Lung (tissue), 17 donors: ENCODE measurements at places on chromosomes 1 and 21.

DNA sequence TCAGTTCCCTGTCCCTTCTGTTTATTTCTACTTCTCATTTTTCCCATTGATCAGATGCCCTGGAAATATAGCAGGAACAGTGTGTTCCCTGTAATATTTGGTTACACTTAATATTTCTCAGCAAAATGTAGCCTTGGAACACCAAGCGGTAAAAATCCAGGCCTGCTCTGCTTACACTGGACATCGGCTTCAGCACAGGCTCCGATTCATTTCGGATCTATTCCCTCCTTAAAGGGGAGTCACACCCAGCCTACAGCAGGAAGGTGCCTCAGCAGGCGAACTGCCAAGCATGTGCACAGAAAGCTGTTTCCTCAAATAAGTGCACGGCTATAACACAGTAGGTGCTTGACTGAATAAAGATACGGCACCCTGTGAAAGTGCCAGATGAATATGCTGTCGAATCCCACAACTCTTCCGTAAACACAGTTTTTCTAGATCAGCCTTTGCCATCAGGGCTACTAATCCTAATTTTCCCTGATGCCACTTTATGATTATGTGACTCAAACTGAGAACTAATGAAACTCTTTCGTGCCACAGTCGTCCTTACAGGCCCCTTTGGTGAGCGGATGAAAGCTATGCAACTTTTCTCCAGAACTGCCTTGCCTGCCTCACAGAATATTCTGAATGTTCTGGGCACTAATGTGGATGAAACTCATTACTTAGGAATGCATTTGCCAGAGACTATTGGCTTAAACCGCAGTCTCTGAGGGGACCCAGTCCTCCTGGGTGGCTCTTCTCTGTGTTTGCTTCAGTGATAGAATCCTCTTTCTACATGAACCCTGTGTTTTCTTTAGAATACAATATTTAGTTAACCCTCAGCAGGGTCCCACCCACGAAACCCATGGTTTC lies 275.5 kb upstream of the RUNX1 start:
- no peak for DNase-seq

DNA sequence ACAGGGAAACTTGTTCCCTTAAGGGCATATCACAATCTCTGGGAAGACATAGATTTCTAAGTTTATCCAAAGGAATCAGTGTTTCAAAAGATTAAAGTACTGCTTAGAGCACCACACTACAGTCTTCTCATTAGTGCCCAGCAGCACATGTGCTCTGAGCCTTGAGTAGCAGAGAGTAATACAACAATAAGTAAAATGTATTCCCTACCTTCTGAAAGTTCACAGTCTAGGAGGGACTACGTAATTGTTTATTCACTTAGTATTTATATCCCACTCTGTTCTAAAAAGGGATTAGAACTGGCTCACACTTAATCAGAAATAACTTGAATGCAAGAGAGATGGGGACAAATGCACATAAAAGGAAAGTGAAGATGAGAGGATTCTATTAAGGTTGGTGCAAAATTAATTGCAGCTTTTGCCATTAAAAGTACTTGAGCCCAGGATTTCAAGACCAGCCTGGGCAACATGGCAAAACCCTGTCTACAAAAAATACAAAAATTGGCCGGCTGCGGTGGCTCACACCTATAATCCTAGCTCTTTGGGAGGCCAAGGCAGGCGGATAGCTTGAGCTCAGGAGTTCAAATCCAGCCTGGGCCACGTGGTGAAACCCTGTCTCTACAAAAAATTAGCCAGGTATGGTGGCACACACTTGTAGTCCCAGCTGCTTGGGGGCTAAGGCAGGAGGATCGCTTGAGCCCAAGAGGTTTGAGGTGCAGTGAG lies 9.0 kb downstream of the SYNC start:
- DNase-seq: peak; percentile 18

- DNase-seq: peak; percentile 3
Measured at GRCh38 chr1:58340185-58340584, 206.3 kb downstream of the OMA1 start.

GRCh38 chr1:207155028-207155427 lies 51.0 kb downstream of the C4BPA start:
- no peak for DNase-seq

- DNase-seq: no peak
Measured at GRCh38 chr21:31064803-31065202, 26.5 kb upstream of the KRTAP19-8 start.

DNA sequence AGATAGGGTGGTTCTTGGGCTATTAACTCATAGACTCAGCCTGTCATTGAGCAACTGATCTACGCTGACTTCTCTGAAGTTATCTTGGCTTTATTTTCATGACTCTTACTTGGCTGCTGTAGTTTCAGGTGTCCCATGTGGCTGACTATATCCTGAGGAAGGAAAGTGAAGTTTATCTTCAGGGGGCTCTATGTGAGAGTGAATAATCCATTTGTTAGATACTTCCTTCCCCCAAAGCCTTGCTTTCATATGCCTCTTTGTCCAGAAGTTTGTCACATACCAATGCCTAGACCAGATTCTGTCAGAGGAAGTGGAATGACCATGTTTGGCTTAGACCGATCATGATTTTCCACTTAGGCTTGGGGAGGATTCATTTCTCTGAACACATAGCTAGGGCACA lies 27.9 kb upstream of the C1orf87 start:
- DNase-seq: no peak

DNA sequence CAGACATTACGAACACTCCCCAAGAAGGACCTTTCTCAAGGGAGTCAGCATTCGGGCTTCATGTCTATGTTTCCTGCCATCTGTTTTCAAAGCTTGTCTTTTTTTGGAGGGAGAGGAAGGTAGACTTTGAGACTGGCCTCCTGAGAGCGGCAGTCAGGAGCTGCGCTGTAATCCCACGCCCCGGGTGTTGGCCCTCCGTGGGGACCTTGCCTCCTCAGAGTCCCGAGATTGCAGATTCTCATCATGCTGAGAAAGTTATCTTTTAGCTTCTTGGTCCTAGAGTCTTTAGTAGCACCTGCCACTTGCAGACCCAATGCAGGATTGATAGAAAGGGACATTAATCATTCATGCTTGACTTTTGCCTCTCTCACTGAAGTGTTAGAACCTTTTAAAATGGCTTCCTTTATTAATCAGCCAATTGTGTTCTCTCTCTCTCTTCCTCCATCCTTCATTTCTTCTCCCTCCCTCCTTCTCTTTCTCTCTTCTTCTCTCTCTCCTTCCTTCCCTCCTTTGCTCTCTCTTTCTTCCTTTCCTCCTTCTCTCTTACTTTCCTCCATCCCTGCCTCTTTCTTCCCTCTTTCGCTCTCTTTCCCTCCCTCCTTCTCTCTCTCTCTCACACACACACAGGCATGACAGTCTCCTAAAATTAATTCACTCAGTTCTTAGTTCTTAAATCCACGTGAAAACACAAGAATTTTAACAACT lies 25.2 kb upstream of the GNPAT start:
- DNase-seq: no peak

DNA sequence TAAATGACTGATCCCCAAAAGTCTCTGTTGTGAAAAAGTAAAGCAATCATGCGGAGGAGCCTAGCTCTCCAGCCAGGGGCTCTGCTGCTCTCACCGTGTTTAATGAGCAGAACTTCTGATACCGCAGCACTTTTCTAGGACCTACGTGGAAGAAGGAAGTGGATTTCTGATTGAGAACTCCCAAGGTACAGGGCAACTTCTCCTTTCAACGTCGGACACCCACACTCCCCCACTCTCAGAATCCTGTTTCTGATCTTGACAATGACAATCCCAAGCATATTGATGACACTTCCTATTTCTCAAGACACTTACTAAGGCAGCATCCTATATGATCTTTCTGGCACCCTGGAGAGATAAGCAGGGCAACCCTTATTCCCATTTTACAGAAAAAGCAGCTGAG lies 78.4 kb downstream of the PROX1 start:
- DNase-seq: no peak

DNA sequence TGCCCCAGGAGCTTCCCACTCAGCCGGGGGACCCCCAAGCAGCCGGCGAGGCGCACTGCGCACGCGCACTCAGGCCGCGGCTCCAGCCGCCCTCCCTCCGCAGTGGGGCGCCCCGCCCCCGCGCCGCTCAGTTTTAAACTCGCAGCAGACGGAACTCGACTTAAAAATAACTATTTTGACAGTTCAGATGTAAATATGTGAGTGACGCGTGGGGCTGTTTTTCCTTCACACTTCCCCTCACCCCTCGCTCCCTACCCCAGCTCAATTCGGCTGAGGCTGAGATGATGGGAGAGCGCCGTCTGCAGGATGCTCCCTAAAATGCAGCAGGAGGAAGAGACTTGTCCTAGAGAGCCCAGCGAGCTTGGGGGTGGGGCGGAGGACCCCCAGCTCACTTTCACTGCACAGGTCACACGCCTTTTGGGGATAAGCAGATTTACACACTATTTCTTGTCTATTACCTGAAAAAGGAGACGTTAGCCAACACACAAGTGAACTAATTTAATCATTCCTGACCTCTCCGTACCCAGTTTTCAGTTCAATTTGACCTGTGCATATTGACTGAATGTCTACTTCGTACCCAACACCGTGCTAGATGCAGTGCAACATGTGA lies 8.9 kb upstream of the LEMD1 start:
- DNase-seq: peak; percentile 79

DNA sequence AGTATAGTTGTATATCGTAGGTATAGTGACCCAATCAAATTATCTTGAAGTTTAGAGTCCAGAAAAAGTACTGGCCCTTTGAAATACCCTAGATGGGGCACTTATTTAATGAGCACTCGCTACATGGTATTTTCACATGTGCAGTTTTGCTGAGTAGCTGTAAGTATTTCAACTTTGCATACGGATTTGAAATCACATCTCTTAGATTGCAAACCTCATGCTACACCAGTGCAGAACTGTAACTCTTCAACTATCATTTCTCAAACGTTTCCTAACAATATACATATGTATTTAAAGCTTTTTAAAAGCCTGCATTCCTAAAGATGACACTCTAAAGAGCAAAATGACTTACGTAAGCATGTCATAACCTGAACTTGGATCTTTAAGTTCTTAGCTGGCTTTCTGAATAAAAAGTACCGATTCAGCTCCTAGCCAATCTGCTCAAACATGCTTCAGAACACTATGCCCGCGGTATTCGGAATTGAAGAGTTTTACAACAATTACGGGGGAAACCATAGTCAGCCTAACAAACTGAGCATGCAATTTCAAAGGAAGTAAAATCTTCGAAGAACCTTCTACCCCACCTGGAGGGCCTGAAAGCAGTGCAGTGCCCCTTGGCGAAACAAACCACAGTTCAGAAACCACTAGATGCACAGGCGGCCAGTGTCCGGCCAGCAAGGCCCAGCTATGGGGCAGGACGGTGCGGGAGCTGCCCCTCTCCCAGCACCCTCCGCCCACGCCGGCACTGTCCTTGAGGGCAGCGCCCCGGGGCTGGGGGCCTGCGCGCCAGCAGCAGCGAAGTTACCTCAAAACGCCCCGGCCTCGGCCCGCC lies 863 bp downstream of the FH start:
- DNase-seq: no peak

DNA sequence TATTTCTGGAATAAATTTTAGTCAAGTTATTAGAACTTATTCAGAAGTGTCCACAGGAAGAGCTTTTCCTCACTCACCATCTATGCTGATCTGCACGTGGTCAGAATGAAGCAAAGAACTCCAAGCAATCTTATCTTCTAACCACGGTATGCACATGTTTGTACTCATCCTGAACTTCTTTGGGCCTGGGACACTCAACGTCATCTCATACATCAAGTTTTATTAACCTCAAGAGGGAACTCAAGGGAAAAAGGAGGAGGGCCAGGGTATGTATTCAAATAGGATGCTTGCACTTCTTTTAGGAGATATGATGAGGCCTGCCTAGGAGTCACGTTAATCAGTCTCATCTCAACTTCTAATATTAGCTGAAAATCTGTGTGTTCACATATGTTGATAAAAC lies 142.5 kb downstream of the C1orf94 start:
- no peak for DNase-seq

DNA sequence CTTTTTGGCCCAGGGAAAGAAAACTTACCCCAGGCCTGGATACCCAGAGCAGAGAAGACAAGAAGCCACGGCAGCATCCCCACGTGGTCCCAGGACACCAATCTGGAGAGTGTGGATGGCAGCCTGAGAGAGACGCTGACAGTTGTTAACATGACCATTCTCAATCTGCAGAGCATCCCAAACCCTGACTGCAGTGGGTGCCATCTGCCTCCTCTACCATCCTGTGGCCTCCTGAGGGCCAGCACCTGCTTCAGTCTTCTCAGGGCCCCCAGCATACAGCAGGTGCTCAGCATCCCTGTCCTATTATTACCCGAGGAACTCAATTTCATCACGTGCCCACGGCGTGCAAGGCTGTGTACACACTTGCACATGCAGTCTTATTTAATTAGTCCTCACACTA lies 785 bp downstream of the PGLYRP4 start:
- DNase-seq: no peak

GRCh38 chr1:6016191-6016865 lies 24.1 kb upstream of the NPHP4 start:
- no peak for DNase-seq

GRCh38 chr1:184567009-184567408 lies 180.2 kb downstream of the C1orf21 start:
- no peak for DNase-seq

DNA sequence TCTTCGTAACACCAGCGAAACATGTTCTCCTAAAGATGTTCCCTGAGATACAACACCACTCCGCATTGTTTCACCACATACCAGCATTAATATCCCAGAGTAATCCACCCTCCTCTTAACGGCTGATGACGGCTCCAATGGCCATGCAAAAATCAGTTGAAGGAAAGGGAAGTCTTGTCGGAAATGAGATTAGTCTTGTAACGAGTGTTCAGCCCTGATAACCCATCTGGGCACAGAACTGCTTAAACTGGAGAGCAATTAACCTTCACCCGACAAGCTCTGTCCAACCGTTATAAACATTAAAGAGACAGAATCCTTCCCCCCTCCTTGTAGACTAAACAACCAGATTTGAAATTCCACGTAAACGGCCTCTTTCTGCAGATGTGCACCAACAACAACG lies 21.9 kb downstream of the ERG start:
- DNase-seq: no peak

DNA sequence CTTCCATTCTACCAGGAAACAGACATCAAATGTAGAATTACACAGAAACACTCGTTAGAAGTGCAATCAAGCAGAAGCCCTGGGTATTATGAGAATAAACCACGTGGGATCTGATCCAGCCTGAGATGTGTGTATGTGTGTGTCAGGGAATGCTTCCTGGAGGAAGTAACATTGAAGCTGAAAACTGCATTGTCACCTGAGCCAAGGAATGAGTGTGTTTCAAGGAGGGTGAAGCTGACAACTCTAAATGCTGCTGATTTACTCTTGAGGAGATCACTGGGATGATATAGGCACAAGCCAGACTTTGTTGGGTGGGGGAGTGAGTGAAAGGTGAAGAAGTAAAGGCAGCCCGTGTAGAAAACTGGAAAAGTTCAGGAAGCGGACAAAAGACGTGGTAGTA lies 27.6 kb downstream of the FAAH start:
- no peak for DNase-seq

DNA sequence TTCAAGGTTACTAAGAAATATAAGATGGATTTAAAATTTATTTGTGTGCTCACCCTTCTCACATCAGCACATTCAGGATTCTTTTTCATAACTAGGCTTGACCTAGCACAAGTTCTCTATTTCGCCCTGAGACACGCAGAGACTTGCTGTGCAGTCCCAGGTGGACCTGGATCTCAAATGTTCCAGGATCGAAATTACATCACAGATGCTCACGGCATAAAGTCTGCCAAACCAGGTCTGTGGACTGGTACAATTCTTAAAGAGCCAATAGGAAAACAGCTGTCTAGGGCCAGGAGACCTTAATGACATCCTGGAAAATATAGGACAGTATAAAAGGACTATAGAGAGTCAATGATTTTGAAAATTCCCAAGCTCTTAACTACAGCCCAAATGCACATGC lies 2.2 kb downstream of the PGBD5 start:
- no peak for DNase-seq
